Left lung (tissue), 14 donors: ENCODE measurements at places on chromosomes 5 and 9. TPM values are rescaled to one million over a fixed set of nuclear protein-coding genes. Genes with fewer than 3 reads are reported as not detected.
A peak's percentile ranks its signal among the peaks of the same experiment; 100 is the strongest.

GRCh38 chr9:111016426-111017045 lies 21.7 kb downstream of the LPAR1 start:
- DNase-seq = peak; percentile 79

DNA sequence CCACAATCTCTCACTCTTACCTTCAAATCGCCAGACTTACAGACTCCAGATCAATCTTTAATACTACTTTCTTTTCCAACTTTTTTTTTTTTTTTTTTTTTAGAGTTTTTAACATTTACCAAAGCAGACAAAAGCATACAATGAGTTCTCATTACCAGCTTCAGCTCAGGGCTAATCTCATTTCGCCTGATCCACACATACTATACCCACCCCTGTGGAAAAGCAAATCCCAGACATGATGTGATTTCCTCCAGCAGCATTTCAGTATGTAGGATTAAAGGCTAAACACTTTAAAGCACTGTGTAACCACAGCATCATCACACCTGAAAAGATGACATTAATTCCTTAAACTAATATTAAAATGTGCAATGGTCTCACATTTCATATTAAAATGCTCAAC lies 138.8 kb upstream of the RETREG1 start:
- no peak for DNase-seq

Gene F2R
- 29.4 TPM for total RNA-seq

Gene FAM193B
- 73.9 TPM for total RNA-seq

Gene RNF208
- 7.5 TPM for total RNA-seq

DNA sequence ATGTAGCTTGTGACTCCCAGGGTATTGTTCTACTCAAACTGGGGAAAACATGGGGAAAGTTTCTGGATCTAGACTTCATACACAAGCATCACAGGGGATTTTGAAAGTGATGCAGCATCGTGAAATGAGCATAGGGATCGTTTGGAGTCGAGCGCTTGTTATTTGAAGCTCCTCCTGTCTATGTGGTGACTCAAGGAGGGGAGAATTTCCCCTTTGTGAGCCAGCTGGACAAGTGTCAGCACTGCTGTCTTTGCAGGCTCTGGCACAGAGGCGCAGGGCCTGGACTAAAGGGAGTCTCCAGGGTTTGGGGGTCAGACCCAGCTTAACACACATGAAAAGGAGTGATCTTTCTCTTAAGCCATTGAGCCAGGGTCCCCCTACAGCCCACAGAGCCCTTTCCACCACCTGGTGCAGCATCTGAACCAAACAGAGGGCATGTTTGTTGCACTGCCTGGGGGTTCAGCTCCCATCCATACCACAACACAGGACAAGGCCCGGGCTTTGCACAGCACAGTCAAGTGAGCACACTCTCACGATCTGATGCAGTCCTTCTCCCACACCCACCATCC lies 51.0 kb downstream of the IRF1 start:
- no peak for DNase-seq

GRCh38 chr9:106637486-106637885 lies 225.5 kb upstream of the ZNF462 start:
- no peak for DNase-seq

DNA sequence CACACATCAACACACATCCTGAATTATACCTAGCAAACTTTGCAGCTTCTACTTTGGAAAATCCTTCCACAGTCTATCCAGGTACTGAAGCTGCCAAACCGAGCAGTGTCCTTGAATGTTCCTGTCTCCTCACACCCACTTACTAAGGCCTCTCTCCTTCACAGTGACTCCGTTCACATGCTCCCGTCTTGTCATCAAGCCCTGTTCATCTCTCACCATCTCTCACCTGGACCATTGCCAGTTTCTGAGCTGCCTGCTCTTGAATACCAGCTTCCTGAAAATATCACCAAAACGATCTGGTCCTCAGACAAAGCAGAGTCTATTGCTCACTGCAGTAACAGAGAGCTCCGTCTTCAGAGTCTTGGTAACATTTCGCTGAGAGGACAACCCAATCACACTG lies 57.4 kb downstream of the GCNT1 start:
- no peak for DNase-seq

DNA sequence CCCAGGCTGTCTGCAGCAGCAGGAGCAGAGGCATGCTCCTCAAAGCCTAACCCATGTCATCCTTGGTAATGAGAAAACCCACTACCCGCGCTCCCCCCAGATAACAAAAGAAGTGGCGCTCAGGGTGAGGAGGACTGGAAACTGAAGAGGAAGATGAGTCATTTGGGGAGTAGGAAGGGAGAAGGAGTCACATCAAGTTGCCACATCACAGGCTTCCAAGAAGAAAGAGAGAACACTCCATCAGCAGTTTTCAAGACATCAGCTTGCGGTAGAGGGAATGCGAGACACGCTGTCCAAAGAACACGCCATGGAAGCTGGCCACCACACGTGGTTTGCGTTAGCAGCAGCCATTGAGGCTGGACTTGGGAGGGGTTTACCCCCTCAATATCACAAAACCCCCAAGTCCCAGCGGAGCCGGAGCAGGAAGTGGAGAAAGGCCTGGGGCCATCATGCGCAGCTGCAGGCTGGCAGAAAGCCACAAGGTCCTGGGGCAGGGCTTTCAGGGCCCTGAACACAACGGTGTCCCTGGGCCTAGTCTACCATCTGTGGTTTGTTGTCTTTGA lies 41.5 kb downstream of the SH3PXD2B start:
- DNase-seq = peak; percentile 91

Gene RUFY1
- total RNA-seq = 60.4 TPM

GRCh38 chr9:22055090-22055489 lies 46.0 kb upstream of the CDKN2B start:
- no peak for DNase-seq

Gene FLT4
- 21.7 TPM for total RNA-seq

GRCh38 chr9:93682155-93682968 lies 106.0 kb downstream of the PHF2 start:
- peak; percentile 44 for DNase-seq

DNA sequence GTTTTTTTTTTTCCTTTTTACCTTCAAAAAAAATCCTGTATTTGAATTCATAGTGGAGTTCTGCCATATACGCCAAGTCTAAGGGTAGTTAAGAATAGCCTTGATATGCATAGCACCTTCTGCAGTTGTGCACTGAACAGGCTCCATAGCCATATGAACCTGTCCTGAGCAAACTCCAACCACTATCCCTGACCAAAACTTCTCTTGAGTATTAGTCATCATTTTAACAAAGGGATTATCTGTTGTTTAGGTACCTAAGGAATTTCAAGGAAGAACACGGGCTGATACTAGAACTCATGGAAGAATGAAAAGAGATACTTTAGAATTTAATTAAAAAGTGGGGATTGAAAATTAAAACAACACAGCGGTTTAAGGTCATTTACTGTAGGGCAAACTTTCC lies 1.9 kb upstream of the FBXO38 start:
- DNase-seq = no peak

- DNase-seq = no peak
Observed at GRCh38 chr5:32014096-32014745, 159.9 kb downstream of the GOLPH3 start.

DNA sequence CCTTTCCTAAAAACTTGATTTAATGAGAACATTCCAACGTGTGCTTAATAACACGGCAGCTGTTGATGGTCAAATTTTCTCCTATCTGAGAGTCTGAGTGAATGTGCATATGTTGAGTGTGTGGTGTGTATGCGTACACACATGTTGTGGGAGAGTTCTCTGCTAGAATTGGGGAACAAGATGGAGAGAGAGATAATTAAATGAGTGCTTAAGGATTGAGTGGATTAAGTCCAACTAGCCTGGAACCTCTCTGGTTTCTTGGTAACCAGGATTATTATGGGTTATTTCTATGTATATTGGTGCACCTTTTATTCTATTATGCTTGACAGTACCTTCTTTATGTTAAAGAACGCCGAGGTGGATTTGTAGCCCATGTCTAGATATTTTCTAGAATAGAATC lies 36.4 kb upstream of the TNFAIP8 start:
- no peak for DNase-seq

- no peak for DNase-seq
Observed at GRCh38 chr9:128637656-128638055, 19.0 kb downstream of the DYNC2I2 start.
